ENCODE measurements at places on chromosomes 13 and 19.

GRCh38 chr13:39602277-39602613 is 748 bp downstream of the LHFPL6 start:
- no peak for DNase-seq

GRCh38 chr19:37309834-37310575 is 60.9 kb upstream of the ZNF527 start:
- no peak for DNase-seq

DNA sequence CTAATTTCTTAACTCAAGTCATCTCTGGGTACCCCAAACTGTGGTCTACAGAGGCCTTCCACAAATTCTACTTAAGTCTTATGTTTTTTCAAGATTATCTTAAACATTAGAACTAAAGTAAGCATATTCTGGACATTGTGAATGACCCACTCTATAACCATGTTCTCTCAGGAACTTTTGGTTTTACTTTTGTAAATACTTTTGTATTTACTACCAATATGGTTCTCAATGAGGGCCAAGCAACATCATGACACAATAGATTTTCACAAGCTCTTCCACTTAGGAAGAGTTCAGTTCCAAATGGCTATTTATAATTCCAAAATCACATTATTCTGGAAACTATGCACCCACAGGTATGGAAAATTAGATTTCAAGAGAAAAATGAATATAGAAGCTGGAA is 10.8 kb downstream of the DIAPH3 start:
- no peak for DNase-seq

DNA sequence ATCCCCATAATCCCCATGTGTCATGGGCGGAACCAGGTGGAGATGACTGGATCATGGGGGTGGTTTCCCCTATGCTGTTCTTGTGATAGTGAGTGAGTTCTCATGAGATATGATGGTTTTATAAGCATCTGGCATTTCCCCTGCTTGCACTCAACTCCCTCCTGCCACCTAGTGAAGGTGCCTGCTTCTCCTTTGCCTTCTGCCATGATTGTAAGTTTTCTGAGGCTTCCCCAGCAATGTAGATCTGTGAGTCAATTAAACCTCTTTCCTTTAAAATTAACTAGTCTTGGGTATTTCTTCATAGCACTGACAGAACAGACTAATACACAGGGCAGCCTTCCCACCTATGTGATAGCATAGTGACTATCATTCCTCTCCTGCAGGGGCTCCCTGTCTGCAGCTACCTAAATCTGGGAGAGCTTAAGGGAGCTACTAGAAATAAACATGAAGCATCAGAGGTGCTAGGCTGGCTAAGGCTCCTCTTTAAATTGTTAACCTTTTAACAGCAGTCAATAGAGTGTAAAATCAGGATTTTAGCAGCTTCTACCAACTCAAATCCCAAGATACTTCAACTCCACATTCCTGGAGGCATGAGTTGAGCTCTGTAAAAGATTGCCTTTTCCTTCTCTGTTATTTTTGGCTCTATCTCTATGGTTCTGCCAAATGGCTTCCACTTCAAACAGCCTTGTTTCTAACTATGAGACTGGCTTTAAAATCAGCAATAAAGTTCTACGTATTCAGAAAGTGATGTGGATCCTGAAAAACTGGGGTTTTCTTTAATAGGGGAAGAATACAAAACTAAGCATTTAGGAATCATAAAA is 112.3 kb downstream of the VWA8 start:
- DNase-seq, result peak; percentile 36

- DNase-seq, result no peak
Observed at GRCh38 chr19:6736917-6737283, 480 bp downstream of the GPR108 start.

DNA sequence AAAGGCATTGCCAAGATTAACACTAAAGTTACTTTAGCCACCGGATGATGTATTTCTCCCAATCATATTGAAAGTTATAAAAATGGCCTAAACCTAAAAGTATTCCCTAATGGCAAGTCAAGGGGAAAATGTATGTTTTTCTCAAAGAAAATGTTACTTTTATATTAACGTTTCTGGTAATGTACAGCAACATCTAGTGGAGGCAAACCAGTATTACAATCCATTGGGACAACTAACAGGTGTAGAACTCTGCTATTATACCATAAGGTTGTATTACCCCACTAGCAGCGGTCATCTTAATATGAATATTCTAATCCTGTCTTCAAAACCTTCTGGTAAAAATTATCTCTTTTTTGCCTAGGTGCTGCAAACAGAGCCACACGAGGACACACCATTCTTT is 69.2 kb downstream of the ZNF100 start:
- DNase-seq, result no peak

All from AG04449 (cell line).